ENCODE measurements at places on chromosomes 6 and 20.

DNA sequence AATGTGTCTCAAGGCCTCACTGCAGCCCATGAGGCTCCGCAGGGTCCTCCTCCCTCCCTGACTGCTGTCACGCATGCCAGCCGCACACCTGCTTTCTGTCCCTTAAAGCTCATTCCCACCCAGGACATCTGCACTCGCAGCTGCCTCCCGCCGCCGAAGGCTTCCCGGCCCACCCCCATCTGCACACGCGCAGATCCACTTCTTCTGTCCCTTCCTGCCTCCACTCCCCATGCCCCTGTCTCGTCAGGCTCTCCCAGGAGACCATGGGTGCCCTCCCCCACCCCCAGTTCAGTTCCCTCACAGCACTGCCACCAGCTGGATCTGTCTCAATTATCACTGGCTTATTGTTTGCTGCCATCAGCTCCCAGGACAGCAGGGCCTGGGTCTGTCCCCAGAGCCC is 63.0 kb downstream of the RIPOR3 start:
- peak; percentile 29 for DNase-seq

DNA sequence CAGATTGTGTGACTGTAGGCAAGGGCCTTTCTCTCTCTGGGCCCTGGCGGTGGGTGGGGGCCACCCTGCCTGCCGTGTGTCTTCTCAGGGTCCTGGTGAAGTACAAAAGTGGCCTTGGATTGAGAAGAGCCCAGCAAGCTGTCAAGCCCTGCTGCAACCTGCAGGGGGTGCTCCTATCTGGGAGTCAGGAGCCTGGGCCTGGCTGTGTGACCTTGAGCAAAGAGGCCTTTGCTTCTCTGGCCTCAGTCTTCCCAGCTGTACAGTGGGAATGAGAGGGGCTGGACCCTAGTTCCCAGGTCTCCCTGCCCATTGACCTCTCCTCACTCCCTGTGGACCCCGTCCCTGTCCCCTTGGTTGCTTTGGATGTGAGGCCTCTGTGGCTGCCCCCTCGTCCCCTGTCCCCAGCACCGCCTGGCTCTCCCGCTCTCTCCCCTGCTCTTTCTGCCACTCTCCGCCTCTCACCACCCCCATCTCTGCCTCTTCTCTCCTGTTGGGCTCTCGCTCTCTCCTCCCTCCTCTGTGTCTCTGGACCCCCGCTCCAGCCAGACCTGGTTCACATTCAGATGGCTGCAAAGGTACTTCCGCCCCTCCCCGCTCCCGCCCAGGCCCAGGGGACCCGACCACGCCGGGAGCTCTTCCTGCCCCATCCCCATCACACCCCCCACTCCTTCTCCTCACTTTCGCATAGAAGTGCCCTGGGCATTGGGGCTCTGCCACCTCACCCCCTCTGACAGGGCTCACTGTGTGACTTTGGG is 46.7 kb downstream of the SRC start:
- DNase-seq, result no peak

DNA sequence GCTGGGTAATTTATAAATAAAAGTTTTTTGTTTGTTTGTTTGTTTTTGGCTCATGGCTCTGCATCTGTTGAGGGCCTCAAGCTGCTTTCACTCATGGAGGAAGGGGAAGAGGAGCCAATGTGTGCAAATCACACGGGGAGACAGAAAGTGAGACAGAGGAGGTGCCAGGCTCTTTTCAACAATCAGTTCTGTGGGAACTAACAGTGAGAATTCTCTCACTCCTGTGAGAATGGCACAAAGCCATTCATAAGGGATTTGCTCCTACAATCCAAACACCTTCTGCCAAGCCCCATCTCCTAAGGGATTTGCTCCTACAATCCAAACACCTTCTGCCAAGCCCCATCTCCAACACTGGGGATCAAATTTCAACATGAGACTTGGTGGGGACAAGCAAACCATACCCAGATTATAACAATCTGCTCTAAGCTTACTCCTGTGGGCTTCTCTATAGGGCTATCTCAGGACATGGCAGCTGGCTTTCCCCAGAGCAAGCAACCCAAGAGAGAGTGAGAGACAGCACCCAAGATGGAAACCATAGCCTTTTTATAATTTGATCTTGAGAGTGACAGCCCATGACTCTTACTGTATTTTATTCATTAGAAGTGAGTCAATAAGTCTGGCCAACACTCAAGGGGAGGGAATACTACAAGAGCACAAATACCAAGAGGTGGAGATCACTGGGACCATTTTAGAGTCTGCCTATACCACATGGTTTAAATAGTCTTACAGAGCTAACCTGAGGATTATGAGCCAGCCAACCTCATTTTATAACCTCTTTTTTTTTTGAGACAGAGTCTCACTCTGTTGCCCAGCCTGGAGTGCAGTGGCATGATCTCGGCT is 22.8 kb upstream of the LRRC1 start:
- no peak for DNase-seq

GRCh38 chr6:14117158-14118090 is at the start of gene CD83:
CD83 (plus strand) TSS chr6:14117772; CDS start chr6:14117812, 40 bp downstream.
- DNase-seq, result peak; percentile 51

DNA sequence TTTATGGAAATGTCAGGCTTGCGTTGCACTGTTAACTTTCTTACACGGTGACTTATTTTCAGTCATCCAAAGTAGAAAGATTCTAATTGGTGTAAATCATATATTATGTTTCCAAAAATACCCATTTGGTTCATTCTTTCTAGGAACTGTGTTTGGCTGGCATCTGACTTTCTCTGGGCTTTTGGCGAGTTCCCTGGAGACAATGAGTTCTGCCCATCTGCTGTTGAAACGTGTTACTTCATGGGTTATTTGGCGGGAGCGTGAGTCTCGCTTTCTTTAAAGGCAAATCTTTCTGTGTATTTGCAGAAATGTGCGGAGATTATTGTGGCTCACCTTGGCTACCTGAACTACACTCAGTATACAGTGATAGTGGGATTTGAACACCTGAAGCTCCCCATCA is 29.5 kb downstream of the TMEM181 start:
- DNase-seq, result no peak

DNA sequence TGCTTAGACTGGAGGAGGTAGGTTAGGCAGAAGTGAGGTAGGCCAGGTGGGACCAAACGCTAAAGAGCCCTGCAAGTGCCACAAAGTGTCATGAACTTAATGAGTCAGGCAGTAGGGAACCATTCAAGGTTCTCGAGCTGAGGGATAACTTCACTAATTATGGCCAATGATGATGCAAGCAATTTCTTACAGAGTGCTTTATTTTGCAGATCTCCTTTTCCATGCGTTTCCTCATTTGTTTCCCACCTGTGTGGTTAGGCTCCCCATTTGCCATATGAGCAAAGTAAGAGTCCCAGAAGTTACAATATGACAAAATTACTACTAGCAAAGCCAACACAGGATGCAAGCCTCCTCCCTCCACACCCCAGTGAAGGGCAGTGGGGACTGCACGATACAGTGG is 36.5 kb upstream of the PSMF1 start:
- no peak for DNase-seq

- no peak for DNase-seq
Measured at GRCh38 chr6:44651604-44652003, 264.1 kb downstream of the CDC5L start.

DNA sequence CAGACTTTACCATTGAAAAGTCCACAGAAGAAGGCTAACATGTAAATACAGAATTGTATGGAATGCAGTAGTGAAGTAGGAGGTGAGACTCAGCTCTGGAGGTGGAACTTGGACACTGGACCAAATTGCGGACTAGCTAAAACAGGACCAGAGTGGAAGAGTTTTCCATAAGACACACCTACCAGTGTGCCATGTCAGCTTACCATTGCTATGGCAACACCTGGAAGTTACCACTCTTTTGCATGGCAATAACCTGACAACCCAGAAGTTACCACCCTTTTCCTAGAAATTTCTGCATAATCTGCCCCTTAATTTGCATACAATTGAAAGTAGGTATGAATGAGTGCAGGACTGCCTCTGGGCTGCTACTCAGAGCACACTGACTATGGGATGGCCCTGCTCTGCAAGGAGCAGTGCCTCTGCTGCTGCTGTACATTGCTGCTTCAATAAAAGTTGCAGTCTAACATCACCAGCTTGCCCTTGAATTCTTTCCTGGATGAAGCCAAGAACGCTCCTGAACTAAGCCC is 569.6 kb upstream of the FLRT3 start:
- no peak for DNase-seq

- DNase-seq, result no peak
Measured at GRCh38 chr6:166262743-166263515, 45.3 kb downstream of the PRR18 start.

GRCh38 chr6:137875606-137876005 is 8.5 kb downstream of the TNFAIP3 start:
- no peak for DNase-seq

DNA sequence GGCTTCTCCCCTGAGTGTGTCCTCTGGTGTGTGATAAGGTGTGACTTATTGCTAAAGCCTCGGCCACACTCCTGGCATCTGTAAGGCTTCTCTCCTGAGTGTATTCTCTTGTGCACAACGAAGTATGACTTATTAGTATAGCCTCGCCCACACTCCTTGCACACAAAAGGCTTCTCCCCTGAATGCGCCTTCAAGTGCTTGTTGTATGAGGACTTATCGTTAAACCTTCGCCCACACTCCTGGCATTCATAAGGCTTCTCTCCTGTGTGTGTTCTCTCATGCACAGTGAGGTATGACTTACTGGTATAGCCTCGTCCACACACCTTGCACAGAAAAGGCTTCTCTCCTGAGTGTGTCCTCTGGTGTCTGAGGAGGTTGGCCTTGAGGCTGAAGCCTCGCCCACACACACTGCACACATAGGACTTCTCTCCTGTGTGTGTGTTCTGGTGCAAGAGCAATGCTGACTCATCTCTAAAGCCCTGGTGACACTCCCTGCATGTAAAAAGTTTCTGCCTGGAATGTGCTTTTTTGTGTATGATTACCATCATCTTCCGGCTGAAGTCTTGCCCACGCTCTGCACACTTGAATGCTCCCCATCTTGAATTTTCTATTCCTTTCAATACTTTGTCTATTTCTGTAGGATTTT is 20.4 kb downstream of the ZNF337 start:
- DNase-seq, result no peak

DNA sequence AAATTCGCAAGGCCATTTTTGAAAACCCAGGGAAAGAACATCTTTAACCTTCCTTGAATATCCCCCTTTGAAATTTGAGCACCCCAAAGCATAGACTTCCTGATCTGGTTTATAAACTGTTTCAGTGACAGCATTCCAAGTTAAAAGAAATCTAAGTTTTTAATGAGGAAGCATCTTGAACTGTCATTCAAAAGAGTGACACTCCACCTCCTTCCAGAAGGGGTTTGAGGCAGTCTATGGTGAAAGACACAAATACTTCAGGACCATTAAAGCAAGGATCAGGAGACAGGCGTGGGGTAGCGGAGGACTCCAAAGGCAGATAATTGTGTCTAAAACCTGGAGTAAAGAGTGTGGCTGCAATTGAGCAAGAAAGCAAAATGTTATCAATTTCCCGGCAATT is 691 bp downstream of the GHRH start:
- no peak for DNase-seq

- DNase-seq, result no peak
Measured at GRCh38 chr6:46921059-46921458, 679 bp downstream of the ADGRF5 start.

- DNase-seq, result no peak
Measured at GRCh38 chr6:21259660-21260059, 333.9 kb upstream of the SOX4 start.

GRCh38 chr6:81382852-81383251 is 369.6 kb downstream of the TENT5A start:
- DNase-seq, result no peak

DNA sequence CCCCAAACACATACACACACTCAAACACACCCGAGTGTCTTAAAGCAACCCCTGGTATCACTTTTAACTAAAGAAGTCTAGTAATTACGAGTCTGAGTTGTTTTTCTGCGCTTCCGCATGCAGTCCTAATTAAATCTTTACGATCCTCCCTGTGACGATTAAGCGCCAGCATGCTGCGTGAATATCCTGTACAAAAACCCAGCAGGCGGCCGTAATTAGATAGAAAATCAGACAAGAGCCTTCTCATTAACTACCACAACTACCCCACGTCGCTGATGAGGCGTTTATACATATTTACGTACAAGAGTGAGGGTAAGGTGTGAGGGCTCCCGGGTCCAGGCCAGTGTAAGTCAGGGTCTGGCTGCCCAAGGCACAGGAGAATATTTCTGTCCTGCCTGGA is 8.1 kb downstream of the TFAP2B start:
- no peak for DNase-seq

DNA sequence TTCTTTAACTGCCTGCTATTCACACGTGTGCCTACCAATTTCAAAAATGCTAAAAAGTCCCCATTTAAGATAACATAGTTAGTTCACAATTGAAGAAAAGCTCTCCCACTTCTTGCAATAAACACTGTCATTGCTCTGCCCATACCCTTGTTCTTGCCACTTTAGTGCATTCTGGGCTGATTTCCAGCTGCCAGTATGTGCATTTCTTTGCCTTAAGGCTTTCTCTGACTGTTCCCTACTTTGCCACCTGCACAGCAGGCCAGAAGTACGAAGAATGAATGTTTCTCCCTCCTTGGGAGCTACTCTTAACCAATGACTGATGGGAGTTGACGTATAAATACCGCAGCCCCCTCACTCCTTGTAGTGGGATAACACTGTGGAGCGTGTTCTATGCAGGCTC is 16.0 kb upstream of the ATRN start:
- no peak for DNase-seq

DNA sequence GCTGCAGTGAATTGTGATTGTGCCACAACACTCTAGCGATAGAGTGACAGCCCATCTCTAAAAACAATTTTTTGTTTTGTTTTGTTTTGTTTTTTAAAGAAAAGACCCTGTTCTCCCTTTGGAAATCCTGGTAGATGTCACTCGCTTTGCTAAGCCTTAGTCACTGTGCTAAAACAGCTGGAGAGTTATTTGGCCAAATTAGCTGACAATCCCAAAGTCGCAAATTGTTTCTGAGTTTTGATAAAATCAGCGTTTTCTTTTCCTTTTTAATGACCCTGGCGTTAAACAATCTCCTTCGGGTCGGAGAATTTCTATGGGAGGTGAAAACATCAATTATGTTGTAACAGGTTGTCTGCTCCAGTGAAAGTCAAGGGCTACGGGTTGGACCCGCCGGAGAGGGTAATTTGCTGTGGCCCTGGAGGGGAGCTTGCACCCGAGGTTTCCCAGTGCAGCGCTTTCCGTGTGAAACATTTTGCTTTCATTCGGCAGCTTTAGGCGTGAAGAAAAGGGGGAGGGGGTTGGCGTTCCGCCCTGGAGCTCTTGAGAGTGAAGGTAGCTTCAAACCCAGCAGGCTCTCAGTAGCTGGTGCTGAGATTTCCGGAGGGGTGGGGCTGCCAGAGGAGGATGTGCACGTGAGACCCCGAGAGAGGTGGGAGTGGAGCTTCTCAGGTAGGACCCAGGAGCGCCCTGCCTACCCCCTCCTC is 296.6 kb downstream of the PHACTR1 start:
- DNase-seq, result no peak

- DNase-seq, result no peak
Measured at GRCh38 chr6:17591287-17591686, 8.8 kb upstream of the FAM8A1 start.
